Right ventricle myocardium inferior (tissue), 1 donor: ENCODE measurements at places on chromosomes 7 and 10. TPM values are rescaled to one million over a fixed set of nuclear protein-coding genes. Genes with fewer than 3 reads are reported as not detected.
A peak's percentile ranks its signal among the peaks of the same experiment; 100 is the strongest.

GRCh38 chr7:44244282-44244681, 43.5 kb downstream of the YKT6 start:
- DNase-seq, result no peak

DNA sequence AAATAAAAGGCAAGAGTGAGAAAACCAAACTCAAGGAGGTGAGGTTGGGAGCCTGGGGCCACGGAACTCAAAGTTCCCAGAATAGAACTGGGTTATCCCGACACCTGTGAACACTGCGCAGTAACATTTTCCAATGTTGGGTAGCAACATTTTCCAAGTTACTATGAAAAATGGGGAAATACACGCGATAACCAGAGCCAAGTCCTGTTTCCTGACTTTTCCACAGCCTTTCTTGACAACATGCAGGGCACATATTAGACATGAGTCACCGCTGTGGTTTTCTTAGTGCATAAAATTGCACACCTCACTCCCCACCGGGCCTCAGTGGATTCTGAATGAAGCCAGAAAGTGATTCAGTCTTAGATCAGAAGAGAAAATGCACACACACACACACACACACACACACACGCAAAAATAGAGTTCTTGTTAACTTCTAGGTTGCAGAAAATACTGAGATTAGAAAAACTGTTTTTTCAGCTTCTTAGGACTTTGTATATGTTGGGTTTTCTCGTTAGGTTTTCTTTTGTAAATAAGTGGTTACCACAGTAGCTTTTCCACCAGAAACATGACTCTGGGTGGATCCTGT, 70.0 kb downstream of the CAMK1D start:
- DNase-seq, result no peak

DNA sequence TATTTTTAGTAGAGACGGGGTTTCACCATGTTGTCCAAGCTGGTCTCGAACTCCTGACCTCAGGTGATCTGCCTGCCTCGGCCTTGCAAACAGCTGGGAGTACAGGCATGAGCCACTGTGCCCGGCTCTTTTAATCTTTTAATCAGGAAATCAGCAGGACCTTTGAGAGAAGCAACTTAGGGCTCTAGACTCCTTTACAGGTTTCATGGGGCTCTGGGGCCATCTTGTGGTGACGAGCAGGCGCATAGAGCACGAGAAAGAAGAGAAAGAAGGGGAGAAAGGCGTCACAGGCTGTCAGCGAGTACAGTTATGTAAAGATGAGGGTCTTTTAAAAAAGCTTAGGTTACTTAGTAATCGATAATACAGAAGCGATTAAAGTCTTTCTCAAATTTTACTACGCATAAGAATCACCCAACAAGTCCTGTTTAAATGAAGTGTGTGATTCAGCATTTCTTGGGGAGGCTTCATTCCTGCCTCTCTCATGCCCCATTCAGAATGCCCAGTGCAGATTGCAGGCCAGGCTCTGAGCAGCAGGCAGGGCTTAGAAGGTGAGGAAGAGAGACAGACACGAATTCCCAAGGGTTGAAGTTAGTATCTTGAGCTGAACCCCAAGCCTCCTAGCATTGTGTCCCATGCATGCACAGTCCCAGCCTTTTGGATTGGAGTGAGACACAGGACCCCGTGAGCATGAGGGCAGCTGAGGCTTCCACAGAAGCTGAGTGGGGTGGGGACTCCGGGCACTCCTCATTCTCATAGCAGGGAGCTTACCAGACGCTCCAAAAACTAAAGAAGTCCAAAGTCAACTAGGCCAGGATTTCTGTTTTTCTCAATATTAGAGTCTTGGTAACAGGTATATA, 23.6 kb upstream of the PFKP start:
- DNase-seq, result no peak

BLNK gene
- 1.4 TPM for total RNA-seq

DNA sequence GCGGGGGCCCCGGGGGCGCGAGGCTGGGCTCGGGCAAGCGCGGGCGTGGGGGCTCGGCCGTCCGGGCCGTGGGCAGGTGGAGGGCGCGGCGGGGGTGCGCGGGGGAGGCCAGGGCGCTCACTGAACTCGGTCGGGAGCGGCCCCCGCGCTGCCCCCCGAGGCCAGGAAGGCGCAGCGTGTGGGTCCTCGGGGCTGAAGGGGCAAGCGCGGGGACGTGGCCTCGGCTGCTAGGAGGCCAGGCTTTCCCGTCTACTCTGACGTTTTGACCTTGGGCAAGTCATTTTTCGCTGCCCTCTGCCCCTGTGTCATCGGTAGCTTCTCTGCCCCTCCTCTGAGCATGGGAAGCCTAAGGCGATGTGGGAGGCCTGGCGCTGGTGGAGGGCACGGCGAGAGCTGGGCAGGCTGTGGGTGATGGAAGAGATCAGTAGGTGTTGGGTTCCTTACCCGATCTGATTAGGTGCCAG, 441 bp downstream of the FBH1 start:
- DNase-seq, result no peak

UNCX gene
- not detected for total RNA-seq

MXI1 gene
- total RNA-seq, result 69.1 TPM

PILRA gene
- total RNA-seq, result 3.8 TPM

GRCh38 chr10:94016727-94017714, 23.3 kb downstream of the PLCE1 start:
- DNase-seq, result no peak

IFIT2 gene
- 4.2 TPM for total RNA-seq

DNA sequence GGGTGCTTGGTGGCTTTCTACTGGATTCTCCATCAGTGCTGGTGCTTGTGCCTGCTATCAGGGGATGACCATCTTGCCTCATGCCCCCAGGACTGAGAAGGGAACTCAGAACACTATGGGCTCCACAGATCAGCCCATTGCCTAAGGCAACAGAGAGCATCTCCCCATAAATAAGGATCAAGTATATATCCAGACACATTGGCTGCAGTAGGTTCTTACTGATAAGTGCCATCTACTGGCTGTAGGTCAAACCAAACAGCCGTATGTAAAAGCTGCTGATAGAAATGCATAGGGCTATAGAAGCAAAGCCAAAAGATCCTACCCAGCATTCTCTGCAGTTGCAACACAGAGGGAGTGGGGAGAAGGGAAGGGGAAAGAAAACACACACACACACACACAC, 153.7 kb downstream of the CDK14 start:
- DNase-seq, result no peak

NRAP gene
- 1,026 TPM for total RNA-seq

GRCh38 chr10:128411643-128412042, 285.4 kb upstream of the MKI67 start:
- DNase-seq, result no peak

DNA sequence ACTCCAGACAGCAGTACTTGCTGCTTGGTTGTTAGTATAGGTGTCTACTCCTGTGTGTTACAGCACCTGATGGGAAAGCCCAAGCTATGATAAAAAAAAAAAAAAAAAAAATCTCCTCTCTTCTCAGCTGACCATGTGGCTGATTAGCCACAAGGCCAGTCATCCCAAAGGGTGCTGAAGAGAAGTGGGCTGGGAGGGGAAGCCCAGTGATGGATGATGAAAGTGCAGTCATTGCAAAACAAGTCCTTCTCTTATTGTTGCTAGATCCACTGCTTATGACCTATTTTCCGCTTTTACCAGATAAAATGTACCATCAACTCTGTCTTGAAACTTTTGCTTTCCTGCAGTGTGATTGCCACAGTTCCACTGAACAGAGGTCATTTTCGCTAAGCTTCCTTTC, 1092.5 kb upstream of the C7orf33 start:
- DNase-seq, result no peak

- no peak for DNase-seq
Observed at GRCh38 chr10:4006051-4006450, 221.0 kb upstream of the KLF6 start.

DNA sequence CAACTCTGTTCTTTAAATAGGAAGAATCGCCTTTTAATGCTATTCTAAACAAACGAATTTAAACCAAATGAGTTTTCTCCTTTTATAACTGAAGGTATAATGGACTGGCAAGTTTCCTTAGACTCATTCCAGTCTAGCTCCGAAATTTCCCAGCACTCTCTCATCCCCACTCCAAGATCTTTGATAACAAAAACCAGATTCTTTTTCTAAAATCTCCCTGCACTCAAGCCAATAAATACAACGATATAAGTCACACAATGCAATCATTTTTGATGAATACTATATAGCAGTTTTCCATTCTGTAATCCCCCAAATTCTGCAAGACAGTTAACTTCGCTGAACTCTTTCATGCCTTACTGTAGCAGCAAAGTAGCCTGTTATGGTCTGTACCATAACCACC, 1.9 kb downstream of the OGA start:
- DNase-seq, result no peak

DNA sequence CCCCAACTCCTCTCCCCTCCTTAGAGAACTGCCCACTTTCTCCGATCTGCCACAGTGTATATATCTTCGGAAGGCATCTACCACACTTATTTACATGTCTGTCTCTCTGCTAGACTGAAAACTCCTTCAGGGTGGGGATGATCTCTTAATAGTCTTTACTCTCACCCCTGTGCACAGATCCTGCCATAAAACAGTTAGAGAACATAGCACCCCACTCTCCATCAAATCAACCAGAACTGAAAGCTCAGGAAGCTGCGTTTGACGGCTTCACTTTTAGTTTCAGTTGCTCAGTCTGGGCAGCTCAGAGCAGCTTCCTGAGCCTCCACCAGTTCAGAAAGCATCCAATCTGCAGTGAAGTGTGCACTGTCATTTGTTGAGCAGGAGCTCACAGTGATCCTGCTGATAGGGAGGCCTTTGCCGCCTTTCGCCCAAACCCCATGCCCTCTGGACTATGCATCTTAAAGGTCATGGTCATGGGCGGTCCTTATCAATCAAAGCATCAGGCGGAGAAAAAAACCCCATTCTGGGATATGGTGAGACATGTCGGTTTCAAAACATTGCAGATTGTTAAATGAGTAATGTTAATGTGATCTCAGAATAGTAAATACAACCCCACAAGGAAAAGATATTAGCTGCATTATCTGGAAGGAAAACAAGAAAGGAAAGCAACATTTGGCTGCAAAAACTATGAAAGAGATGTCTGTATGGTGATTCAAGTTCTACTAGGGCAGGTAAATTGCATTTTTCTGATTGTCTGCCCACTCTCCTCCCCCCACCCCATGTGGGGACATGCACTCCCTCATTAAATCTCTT, 167.1 kb upstream of the ADO start:
- no peak for DNase-seq

- DNase-seq, result no peak
Observed at GRCh38 chr10:12807096-12807755, 194.3 kb downstream of the CCDC3 start.

DNA sequence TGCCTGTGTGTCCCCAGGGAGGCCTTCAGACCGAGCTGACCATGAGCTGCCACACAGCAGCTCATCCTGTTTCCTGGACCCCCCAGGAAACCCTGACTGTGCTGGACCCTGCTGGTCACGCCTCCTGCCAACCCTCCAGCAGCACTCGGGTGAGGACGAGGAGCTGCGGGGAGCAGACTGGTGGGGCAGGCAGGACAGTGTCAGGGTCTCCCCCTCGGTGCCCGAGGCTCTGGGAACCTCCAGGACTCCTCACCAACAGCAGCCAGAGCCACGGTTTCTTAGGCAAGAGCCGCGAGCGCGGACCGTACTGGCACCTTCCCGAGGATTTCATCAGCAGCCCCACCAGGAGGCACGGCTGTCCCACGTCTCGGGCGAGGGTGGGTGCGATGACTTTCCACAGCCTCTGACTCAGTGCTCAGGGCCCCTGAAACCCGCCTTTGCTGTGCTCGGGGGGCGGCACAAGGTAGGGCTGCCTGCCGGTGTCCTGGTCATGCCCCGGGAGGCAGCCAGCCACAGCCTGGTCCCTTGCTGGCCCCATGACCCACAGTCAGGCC, 186.9 kb downstream of the ELFN1 start:
- DNase-seq, result peak; percentile 37

GRCh38 chr7:105711726-105712402, 130.6 kb upstream of the EFCAB10 start:
- DNase-seq, result no peak

- DNase-seq, result no peak
Observed at GRCh38 chr7:133429371-133429770, 176.5 kb downstream of the EXOC4 start.

CCDC6 gene
- 16.2 TPM for total RNA-seq
